Melanocyte of skin (primary cell): ENCODE measurements at places on chromosomes 11 and 22. TPM values are rescaled to one million over a fixed set of nuclear protein-coding genes. Genes with fewer than 3 reads are reported as not detected.

The MS4A3 gene
- total RNA-seq = not detected in 2 replicates

The SORL1 gene
- 0.34 and 0.73 TPM in 2 replicates for total RNA-seq

The CARD18 gene
- not detected in 2 replicates for total RNA-seq

The ROBO4 gene
- 0.34 TPM in 1 of 2 replicates, not detected in the other for total RNA-seq

The TIMM10B gene
- total RNA-seq = 63.2 and 65.9 TPM in 2 replicates
